ENCODE measurements at places on chromosomes 1 and 21. TPM values are rescaled to one million over a fixed set of nuclear protein-coding genes. Genes with fewer than 3 reads are reported as not detected.

DNA sequence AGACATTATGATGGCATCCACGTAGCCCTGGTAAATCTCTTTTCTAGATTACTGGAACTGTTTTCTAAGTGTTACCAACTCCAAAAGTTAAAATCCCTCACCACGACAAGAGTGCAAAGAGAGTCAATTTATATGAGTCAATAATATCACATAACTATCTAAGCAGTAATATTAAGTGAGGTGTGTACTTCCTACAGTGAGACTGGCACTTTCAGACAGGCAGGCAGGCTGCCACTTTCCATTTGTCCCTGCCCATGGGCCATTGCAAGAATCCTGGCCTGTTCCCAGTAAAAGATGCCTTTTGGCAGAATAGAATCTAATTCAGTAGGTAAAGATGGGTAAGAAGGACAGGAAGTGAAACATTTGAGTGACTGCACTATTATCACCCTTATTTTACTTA, 355.6 kb downstream of the PTBP2 start:
- H3K4me1 ChIP-seq, result peaks cover 5% of the 10 kb centered on the region
- no peaks in the 10 kb centered on the region for H3K27me3 ChIP-seq
- H3K4me3 ChIP-seq, result no peak overlapping the region
- H3K27ac ChIP-seq, result no peak overlapping the region

GRCh38 chr1:108047085-108047484, 82.1 kb upstream of the VAV3 start:
- no peak overlapping the region for H3K27ac ChIP-seq
- DNase-seq, result no peak
- no peaks in the 10 kb centered on the region for H3K4me1 ChIP-seq
- H3K4me3 ChIP-seq, result no peak overlapping the region
- peaks cover 3% of the 10 kb centered on the region for H3K36me3 ChIP-seq

DNA sequence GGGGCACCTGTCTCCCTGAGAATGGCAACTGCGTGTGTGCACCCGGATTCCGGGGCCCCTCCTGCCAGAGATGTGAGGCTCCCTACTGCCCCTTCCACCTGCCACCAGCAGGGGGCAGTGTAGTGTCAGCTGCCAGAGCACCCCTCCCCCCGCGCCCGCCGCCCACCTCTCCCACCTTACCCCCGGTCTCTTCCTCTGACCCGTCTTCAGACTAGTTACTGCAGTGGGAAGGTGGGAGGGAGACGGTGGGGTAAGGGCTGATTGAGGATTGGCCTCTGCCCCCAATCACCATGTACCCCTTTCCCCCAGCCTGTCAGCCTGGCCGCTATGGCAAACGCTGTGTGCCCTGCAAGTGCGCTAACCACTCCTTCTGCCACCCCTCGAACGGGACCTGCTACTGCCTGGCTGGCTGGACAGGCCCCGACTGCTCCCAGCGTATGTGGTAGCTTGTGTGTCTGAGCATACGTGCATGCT, 10.1 kb upstream of the LRRC71 start:
- H3K36me3 ChIP-seq, result no peaks in the 10 kb centered on the region
- H3K27ac ChIP-seq, result no peak overlapping the region
- DNase-seq, result peak; percentile 82

DNA sequence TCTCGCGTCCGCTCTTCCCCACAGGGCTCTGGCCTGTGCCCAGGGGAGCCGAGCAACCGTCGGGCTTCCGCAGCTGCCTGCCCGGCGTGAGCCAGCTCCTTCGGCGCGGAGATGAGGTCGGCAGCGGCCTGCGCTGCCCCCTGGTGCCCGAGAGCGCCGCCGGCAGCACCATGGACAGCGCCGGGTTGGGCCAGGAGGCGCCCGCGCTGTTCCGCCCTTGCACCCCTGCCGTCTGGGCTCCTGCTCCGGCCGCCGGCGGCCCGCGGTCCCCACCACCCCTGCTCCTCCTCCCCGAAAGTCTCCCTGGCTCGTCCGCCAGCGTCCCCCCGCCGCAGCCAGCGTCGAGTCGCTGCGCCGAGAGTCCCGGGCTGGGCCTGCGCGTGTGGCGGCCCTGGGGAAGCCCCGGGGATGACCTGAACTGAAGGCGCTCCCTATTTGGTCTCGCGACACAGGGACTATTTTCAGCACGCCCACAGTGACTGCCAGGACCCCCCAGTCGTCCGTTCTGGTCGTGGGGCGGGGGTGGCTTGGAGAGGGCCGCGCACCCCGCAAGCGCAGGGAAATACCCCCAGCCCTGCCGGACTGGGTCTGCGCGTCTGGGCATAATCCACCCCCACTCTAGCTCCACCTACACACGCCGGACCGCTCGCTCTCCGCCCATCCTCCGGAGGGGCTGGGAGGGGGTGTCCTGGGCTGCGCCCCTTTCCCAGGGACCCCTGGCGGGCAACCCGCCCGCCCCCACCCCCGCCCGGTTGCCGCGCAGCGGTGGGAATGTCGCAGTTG, 1.3 kb downstream of the HES3 start:
- peaks cover 38% of the 10 kb centered on the region for H3K27me3 ChIP-seq
- peak overlapping the region; percentile 81 for H3K4me3 ChIP-seq
- DNase-seq, result peak; percentile 89
- H3K36me3 ChIP-seq, result no peaks in the 10 kb centered on the region

- peaks cover 10% of the 10 kb centered on the region for H3K36me3 ChIP-seq
- H3K27ac ChIP-seq, result no peak overlapping the region
- H3K4me1 ChIP-seq, result peaks cover 49% of the 10 kb centered on the region
- no peaks in the 10 kb centered on the region for H3K27me3 ChIP-seq
- DNase-seq, result no peak
Observed at GRCh38 chr1:225595452-225595851, 57.5 kb downstream of the ENAH start.

DNA sequence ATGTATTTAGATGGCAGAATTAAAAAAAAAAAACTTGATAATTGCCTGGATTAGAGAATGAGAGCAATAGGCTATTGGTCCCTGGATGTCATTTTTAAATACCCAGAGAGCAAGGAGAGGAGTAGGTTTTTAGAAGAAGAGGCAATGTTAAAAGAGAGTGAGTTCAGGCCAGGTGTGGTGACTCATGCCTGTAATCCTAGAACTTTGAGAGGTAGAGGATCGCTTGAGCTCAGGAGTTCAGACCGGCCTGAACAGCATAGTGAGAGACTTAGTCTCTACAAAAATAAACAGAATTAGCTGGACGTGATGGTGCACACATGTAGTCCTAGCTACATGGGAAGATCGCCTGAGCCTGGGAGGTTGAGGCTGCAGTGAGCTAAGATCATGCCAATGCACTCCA, 15.9 kb upstream of the MUTYH start:
- H3K36me3 ChIP-seq, result no peaks in the 10 kb centered on the region
- 0 out of 2 replicates have a peak overlapping the region, but pooled peaks have one; percentile 8 for H3K27ac ChIP-seq
- no peaks in the 10 kb centered on the region for H3K27me3 ChIP-seq
- DNase-seq, result no peak
- peaks cover 23% of the 10 kb centered on the region for H3K4me1 ChIP-seq

DNA sequence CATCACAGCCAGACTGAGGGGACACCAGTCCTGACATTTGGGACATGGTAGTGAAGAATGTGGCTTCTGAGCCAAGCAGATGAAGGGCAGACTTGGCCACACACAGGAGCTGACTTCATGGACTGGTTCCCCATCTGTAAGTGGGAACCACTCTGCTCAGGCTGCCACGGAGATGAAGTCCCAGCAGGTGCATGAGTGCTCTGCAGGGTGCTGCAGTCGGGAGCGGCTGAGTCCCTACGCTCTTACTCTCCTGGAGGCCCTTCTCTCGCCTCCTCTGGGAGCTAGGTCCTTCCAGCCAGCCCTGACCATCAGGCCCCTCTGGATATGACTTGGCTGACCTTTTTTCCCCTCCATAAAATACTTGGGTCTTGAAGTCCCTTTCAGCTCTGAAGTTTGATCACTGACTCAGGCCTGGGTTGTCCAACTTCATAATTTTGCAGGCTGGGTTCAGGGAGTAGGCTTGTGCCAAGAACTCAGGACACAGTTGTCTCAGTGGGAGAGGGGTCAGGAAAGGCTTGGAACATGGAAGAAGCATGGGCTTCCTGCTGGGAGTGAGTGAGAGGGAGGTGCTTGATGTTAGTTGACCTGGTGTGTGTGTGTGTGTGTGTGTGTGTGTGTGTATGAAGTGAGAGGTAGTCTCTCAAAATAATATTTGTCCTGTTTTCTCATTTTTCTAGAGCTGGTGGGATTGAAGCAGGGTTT, 21.0 kb upstream of the EPS8L3 start:
- no peak overlapping the region for H3K4me3 ChIP-seq
- H3K36me3 ChIP-seq, result peaks cover 11% of the 10 kb centered on the region
- peaks cover 2% of the 10 kb centered on the region for H3K27me3 ChIP-seq
- H3K27ac ChIP-seq, result no peak overlapping the region

Gene SH2D1B
- total RNA-seq, result not detected

Gene OVAAL
- not detected for total RNA-seq

Gene KMO
- not detected for total RNA-seq
